ENCODE measurements at places on chromosomes 2 and 18. TPM values are rescaled to one million over a fixed set of nuclear protein-coding genes. Genes with fewer than 3 reads are reported as not detected.

The DNAH7 gene
- total RNA-seq = 1.2 TPM

The HOXD10 gene
- 4.8 TPM for total RNA-seq

The AQP12B gene
- total RNA-seq = not detected

The CNOT11 gene
- total RNA-seq = 38.9 TPM

The HOXD11 gene
- 6.5 TPM for total RNA-seq

The WDR12 gene
- 66.0 TPM for total RNA-seq

The DOCK10 gene
- total RNA-seq = 23.3 TPM

The DIPK1C gene
- not detected for total RNA-seq

The FBXO15 gene
- total RNA-seq = 0.48 TPM

The GALNT5 gene
- 1.8 TPM for total RNA-seq

The DUSP2 gene
- 0.29 TPM for total RNA-seq

The EIPR1 gene
- total RNA-seq = 40.9 TPM

The HTR2B gene
- 0.03 TPM for total RNA-seq

The TXNDC2 gene
- 0.06 TPM for total RNA-seq

The LOXL3 gene
- total RNA-seq = 0.60 TPM

The MYO3B gene
- total RNA-seq = not detected

The HOXD1 gene
- total RNA-seq = 0.26 TPM

The ERBB4 gene
- total RNA-seq = not detected

The GNLY gene
- total RNA-seq = not detected

The DPY30 gene
- total RNA-seq = 108 TPM

The ZNF396 gene
- 0.89 TPM for total RNA-seq

The EDAR gene
- total RNA-seq = 0.05 TPM

The LIMS4 gene
- total RNA-seq = 0.60 TPM

The MYO5B gene
- 8.0 TPM for total RNA-seq

The CCDC85A gene
- 0.31 TPM for total RNA-seq

The SCYGR4 gene
- total RNA-seq = not detected

The DNAJC5G gene
- total RNA-seq = not detected

The MEP1B gene
- 0.04 TPM for total RNA-seq

The SYT4 gene
- not detected for total RNA-seq

The CSRNP3 gene
- not detected for total RNA-seq

The SLC9A4 gene
- not detected for total RNA-seq

The SLC4A5 gene
- total RNA-seq = 0.29 TPM

The PIEZO2 gene
- total RNA-seq = 0.53 TPM

The ACMSD gene
- total RNA-seq = not detected

The CD8B2 gene
- total RNA-seq = not detected

The MC4R gene
- not detected for total RNA-seq

The UGT1A9 gene
- 3.6 TPM for total RNA-seq

The NEURL3 gene
- 0.77 TPM for total RNA-seq

The DNER gene
- total RNA-seq = 11.8 TPM

The RESP18 gene
- total RNA-seq = not detected

The SERPINB11 gene
- total RNA-seq = 0.03 TPM

The LRP1B gene
- total RNA-seq = not detected

The TMEM182 gene
- total RNA-seq = 5.6 TPM

The PHOSPHO2 gene
- total RNA-seq = 2.9 TPM

The AMER3 gene
- not detected for total RNA-seq

The LDLRAD4 gene
- 2.8 TPM for total RNA-seq

The PRSS56 gene
- 0.10 TPM for total RNA-seq

The USP14 gene
- total RNA-seq = 61.3 TPM

The EGR4 gene
- 0.19 TPM for total RNA-seq

The RIT2 gene
- total RNA-seq = not detected

The ANKRD53 gene
- 0.09 TPM for total RNA-seq

The C2orf66 gene
- 0.08 TPM for total RNA-seq

Measured in A549 treated with AZD2906 at 1 μM for 4 hours (cell line).